ENCODE measurements at places on chromosomes 3 and 15.

DNA sequence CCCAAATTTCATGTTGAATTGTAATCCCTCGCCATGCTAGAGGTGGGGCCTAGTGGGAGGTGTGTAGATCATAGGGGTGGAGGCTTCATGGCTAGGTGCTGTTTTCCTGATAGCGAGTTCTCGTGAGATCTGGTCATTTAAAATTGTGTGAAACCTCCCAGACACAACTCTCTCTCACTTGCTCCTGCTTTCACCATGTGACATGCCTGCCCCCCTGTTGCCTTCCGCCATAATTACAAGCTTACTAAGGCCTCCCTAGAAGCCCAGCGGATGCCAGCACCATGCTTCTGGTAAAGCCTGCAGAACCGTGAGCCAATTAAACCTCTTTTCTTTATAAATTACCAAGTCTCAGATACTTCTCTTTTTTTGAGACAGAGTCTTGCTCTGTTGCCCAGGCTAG is 36.0 kb downstream of the CCDC54 start:
- no peak for DNase-seq

- DNase-seq = no peak
Observed at GRCh38 chr3:73665286-73665685, 40.5 kb upstream of the PDZRN3 start.

DNA sequence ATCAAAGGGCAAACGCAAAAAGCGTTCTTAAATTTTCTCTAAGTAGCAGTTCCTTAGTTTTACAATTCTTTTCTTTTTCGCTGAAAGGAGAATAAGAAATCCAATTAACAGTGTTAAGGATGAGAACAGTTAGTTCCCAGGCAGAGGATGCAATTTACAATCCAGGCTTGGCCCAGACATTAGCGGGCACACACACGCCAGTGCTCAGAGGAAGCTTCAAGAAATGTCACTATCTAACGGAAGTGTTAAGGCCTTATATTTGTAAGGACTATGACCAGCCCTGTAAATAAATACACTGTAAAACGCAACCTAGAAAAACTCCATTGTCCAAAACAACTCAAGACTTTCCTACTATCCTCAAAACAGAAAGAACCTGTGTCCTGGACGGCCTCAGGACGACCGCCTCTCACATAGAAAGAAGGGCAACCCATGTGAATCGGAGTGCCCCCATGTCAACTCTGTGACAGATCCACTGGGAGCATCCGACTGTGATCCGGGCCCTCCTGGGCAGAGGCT is 1.3 kb downstream of the ACAP2 start:
- DNase-seq = no peak

DNA sequence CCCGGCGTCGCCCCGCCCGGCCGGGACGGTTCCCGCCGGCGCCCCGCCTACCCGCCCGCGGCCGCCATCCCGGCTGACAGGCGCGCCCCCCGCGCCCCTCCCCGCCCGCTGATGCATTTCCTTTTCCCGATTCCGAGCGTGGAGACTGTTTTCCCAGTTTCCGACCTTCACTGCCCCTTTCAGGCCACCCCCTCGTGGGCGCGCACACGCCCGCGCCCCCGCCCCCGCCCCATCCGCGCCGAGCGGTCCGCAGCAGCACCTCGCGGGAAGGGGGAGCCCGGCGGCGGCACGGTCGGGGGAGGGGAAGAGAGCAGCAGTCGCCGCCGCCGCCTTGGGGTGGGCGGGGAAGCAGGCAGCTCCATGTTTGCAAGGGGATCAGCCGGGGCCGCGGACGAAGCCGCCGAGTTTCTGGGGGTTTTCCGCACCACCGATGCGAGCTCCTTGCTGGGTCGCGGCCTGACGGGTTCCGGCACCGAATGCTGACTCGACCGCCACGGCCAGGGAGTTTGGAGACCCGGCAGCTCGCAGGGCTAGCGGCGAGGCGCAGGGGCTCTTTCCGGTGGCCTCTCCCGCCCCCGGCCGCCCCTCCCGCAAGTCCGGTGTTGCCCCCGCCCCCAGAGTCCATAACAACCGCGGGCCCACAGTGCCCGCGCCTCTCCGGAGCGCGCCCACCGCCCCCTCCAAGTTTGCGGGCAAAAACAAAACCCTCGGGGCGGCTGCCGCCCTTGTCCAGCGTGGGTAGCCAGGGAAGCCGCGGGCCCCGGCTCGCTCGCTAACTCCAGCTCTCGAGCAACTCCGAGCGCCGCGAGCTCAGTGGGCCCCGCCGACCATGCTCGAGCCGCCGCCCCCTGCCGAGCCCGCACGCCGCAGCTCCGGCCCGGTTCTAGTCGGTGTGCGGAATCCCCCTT is 3.2 kb upstream of the SIN3A start:
- DNase-seq = no peak

DNA sequence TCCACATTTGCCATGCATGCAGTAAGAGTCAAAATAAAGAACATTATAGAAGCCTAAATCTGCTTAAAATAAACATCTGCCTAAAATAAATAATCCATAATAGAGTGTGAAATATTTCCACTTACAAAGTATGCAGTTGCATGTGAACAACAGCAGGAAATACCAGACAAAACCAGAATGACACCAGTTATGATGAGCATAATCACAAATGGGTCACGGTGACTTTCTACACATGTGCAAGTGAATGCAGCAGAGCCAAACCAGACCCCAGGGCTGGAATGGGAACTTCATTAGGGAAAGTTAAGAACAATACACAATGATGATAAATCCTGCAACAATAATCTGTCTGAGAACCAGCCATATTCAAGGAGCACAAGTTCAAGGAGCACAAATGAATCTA is 615.5 kb downstream of the ROBO2 start:
- no peak for DNase-seq

DNA sequence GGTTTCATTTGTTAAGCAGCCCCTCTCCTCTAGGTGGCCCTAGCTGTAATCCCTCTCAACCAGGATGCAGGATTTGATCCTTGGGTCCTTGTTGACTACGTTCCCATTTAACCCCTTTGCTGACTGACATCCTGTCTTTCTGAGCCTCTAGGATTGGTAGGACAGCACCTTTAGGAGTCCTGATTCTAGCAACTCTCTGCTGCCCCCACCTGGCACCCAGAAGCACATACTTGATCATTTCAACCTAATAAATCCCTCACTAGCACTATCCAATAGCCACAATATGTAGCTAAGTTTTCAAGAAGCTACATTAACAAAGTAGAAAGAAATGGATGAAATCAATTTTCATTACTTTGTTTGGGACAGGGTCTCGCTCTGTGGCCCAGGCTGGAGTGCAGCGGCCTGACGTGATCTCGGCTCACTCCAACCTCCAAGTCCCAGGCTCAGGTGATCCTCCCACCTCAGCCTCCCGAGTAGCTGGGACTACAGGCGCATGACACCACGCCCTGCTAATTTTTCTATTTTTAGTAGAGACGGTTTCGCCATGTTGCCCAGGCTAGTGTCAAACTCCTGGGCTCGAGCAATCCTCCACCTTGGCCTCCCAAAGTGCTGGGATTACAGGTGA is 28.3 kb downstream of the RSL24D1 start:
- DNase-seq = peak; percentile 6

DNA sequence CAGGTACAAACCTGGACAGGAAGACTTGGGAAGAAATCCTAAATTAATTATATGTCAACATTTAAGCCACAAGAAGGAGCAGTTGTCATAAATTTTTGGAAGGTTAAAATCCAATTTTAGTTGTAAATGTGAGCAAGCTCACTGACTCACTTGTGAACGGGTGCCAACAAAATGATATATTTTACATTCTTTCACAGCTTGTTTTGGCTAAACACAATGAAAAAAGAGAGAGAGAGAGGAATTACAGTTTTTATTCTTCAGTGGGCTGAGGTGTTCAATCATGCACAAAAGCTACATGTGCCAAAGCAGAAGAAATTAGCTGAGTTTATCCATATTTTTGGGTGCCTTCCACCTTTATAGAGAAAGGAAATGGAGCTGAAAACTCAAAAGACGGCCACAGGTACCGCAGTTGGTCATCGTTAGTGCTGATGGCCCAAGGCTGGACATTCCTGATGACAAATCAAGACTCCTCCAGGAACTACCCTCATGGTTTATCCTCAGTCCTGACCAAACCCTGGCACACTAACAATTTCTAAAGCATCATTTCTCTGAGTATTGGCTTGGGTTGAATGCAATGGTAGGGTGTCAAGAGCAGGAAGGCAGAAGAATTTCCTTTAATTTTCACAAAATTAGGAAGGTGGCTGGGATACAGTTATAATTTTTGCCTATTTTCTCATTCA is 37.6 kb upstream of the WNT5A start:
- DNase-seq = no peak

Measured in NCI-H187 (cell line).